ENCODE measurements at places on chromosomes 3 and 15.

DNA sequence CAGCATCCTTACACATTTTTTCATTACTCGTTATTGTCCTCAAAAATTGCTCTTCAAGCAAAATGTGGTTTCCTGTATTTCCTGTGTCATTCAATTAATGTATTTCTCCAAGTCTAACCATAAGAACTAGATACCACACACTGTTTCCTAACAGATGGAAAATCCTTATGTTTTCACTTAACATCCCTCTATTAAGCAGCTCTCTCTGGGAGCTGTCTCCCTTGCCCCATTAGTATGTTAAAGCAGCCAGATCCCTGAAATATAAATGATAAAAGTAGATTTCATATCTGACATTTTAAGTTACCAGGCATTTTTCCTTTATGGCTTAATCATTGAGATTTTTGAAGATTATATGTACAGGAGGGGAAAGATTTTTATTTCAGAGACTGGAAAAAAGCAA lies 15.9 kb downstream of the PFN2 start:
- H3K27ac ChIP-seq = no peak overlapping the region
- H3K4me1 ChIP-seq = peaks cover 10% of the 10 kb centered on the region
- no peak for DNase-seq
- H3K36me3 ChIP-seq = peaks cover 56% of the 10 kb centered on the region
- H3K27me3 ChIP-seq = no peaks in the 10 kb centered on the region
- no peak overlapping the region for H3K4me3 ChIP-seq

- peaks cover 12% of the 10 kb centered on the region for H3K4me1 ChIP-seq
- H3K27me3 ChIP-seq = no peaks in the 10 kb centered on the region
- DNase-seq = no peak
- no peak overlapping the region for H3K4me3 ChIP-seq
- no peaks in the 10 kb centered on the region for H3K36me3 ChIP-seq
- no peak overlapping the region for H3K27ac ChIP-seq
These were observed 103.6 kb downstream of the DAPK2 start for GRCh38 chr15:63942486-63943365.

- no peaks in the 10 kb centered on the region for H3K4me1 ChIP-seq
- H3K27ac ChIP-seq = no peak overlapping the region
- H3K27me3 ChIP-seq = no peaks in the 10 kb centered on the region
- DNase-seq = no peak
These were observed 27.7 kb downstream of the SRP14 start for GRCh38 chr15:40011303-40011702.

DNA sequence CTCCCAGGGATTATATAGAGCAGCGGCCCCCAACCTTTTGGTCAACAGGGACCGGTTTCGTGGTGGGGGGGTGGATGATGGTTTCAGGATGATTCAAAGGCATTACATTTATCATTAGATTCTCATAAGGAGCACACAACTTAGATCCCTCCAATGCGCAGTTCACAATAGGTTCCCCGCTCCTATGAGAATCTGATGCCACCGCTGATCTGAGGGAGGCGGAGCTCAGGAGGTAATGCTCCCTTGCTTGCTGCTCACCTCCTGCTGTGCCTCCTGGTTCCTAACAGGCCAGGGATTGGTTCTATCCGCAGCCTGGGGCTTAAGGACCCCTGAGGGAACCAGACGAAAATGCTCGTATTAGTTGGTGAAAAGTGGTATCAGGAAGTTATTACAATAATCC lies 1.3 kb upstream of the HACD2 start:
- H3K27me3 ChIP-seq = no peaks in the 10 kb centered on the region
- H3K27ac ChIP-seq = peak overlapping the region; percentile 89
- H3K4me1 ChIP-seq = peaks cover 33% of the 10 kb centered on the region
- peak overlapping the region; percentile 82 for H3K4me3 ChIP-seq
- DNase-seq = peak; percentile 65

DNA sequence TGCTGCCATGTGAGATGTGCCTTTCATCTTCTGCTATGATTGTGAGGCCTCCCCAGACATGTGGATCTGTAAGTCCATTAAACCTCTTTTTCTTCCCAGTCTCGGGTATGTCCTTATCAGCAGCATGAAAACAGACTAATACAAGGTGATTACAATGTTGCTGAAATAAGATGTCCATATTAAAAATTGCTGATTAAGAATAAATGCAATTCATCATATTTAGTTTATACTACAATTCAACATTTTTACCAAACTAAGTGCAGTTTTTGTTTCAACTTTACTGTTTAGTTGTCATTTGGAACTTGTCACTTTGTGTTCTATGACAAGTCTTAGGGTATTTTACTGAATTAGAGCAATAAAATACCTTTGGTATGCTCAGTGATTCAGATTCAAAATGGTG lies 127.6 kb upstream of the TMCO5A start:
- no peak for DNase-seq
- H3K27ac ChIP-seq = no peak overlapping the region
- H3K36me3 ChIP-seq = no peaks in the 10 kb centered on the region

GRCh38 chr3:40639006-40639405 lies 114.2 kb downstream of the ZNF621 start:
- H3K27ac ChIP-seq = no peak overlapping the region
- H3K36me3 ChIP-seq = no peaks in the 10 kb centered on the region
- no peak overlapping the region for H3K4me3 ChIP-seq
- no peak for DNase-seq

GRCh38 chr15:74345051-74345450 lies 22.4 kb downstream of the CYP11A1 start:
- H3K27me3 ChIP-seq = no peaks in the 10 kb centered on the region
- no peaks in the 10 kb centered on the region for H3K36me3 ChIP-seq
- no peak overlapping the region for H3K27ac ChIP-seq
- peaks cover 4% of the 10 kb centered on the region for H3K4me1 ChIP-seq
- DNase-seq = no peak

GRCh38 chr3:64488939-64489338 lies 198.9 kb downstream of the ADAMTS9 start:
- no peak for DNase-seq
- H3K4me3 ChIP-seq = no peak overlapping the region
- H3K27ac ChIP-seq = no peak overlapping the region
- no peaks in the 10 kb centered on the region for H3K36me3 ChIP-seq
- no peaks in the 10 kb centered on the region for H3K4me1 ChIP-seq
- no peaks in the 10 kb centered on the region for H3K27me3 ChIP-seq
